GM20000 (cell line): ENCODE measurements at places on chromosomes 5 and 9.

- no peak for DNase-seq
Observed at GRCh38 chr5:73198833-73199592, 26.0 kb downstream of the TMEM174 start.

DNA sequence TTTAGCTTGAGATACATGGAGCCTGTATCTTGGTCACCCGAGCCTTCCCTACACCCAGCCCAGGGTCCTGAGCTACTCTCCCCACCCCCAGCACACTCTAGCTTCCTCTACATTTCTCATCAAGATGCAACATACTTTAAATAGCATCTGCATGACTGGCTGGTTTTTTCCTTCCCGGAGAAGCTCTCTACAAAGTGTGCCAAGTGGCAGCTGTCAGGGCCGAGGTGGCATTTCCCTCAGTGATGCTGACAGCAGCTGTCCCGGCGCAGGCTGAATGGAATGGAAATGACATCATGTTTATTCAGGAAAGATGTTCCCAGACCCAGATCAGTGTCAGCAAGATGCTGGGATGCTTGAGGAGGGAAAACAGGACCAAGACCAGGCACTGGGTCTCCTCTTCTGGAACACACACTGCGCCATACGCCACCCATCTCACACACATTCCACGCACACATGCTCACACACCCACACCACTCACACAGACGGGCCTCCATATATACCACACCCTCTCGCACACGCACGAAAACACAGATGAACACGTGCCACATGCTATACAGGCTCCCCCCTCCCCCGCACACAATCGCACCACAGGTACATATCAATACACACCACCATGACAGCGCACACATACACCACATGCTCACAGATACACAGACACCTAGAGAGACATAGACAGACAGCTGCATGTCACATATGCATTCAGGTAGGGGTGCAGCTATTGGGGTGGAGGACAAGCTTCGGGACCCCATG, 67.8 kb downstream of the LHX2 start:
- DNase-seq = no peak

DNA sequence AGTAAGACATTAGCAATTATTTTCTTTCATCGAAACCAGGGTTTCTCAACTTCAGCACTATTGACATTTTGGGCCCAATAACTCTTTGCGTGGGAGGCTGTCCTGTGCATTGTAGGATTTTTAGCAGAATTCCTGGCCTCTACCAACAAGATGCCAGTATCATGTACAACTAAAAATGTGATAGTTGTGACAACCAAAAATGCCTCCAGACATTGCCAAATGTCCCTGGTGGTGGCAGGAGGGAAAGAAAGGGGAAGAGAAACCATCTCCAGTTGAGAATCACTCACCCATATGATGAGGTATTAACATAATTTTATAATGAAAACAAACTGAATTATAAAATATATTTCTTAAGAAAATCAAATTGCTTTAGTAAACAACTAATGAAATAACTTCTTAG, 406.1 kb downstream of the RAB3C start:
- DNase-seq = no peak

- no peak for DNase-seq
Observed at GRCh38 chr5:125433457-125433856, 687.0 kb upstream of the ZNF608 start.

- DNase-seq = no peak
Observed at GRCh38 chr9:107170801-107171200, 112.3 kb upstream of the RAD23B start.

DNA sequence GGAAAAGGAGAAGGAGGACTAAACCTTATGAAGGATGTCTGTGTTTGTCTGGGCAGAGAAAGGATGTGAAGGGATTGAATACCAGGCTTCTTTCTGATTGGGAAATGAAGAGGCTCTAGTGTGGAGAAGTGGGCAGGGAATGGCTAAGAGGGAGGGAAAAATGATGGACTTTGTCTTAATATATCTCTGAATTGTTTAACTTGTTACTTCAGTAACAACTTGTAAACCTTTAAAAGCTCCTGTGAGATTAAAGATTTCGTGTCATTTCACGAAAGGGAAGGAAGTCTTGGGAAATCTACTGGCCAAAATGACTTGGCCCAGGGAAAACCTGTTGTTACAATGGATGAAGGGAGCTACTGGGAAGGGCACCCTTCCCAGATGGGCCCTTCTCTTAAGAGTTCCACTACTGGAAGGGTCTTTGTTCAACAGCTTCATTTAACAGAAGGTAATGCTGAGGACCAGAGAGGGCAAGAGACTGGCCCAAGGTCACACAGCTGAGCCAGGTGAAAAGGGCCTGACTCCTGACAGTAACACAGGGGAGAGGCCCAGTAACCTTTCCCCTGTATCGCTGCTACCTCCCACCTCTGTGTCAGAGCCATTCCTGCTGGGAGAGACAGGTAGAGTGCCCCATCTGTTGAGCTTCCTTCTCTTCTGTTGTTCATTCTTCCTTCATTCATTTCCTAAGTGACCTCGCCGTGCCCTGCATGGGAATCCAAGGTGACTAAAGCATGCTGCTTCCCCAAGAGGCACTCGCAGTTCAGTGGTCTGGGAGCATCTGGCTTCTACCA, 5.1 kb upstream of the TCOF1 start:
- no peak for DNase-seq

- no peak for DNase-seq
Observed at GRCh38 chr5:128436749-128437188, 101.3 kb downstream of the FBN2 start.

DNA sequence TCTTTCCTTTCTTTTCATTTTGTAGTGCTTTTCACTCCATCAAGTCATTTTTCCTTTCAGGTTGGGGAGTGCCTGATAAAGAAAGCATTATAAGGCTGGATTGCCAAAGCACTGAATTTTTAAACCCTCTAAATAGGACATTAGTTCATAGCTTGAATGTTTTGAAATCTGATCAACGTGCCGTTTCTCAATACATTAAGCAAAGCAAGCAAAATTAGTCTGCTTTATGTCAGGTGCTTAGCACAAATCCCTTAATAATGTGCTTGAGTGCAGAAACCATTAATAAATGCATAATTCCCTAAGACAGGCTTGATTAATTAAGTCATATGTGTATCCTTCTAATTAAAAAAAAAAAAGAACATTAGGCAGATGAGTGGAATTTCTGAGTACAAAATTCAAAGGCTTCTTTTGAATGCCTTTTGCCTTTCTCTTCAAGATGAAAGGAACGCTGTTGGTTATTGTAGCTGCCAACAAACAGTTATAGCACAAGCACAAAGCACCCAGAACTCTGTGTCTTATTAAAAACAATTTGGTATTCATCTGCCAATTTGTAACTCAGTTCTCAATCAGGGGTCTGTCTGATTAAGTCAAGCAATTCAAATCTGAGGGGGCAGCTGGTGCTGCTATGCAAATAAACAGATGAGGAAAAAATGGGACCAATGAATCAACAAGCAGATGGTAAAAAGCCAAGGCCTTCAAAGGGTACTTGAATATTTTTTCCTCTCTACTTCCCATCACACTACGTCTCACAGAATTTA, 233.7 kb downstream of the TLE1 start:
- DNase-seq = no peak

GRCh38 chr5:170269579-170269978, 28.0 kb downstream of the LCP2 start:
- no peak for DNase-seq

- DNase-seq = no peak
Observed at GRCh38 chr5:110105692-110106091, 416.0 kb downstream of the MAN2A1 start.

- DNase-seq = no peak
Observed at GRCh38 chr9:114861922-114862605, 56.2 kb upstream of the TNFSF15 start.

GRCh38 chr5:71836084-71836483, 117.0 kb downstream of the CARTPT start:
- no peak for DNase-seq

GRCh38 chr9:71796100-71796767, 27.9 kb upstream of the CEMIP2 start:
- DNase-seq = no peak

DNA sequence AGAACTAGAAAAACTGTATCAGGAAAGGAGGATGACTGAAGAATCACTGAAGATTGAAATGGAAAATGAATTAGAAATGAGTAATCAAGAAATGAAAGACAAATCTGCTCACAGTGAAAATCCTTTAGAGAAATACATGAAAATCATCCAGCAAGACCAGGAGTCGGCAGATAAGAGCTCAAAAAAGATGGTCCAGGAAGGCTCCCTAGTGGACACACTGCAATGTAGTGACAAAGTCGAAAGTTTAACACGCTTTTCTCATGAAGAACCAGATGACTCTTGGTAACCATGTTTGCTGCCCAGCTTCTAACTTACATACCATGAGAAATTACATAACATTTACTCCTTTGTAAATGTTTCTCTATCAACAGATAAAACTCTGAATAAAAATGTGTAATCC, 37.1 kb downstream of the CPLANE1 start:
- DNase-seq = no peak

DNA sequence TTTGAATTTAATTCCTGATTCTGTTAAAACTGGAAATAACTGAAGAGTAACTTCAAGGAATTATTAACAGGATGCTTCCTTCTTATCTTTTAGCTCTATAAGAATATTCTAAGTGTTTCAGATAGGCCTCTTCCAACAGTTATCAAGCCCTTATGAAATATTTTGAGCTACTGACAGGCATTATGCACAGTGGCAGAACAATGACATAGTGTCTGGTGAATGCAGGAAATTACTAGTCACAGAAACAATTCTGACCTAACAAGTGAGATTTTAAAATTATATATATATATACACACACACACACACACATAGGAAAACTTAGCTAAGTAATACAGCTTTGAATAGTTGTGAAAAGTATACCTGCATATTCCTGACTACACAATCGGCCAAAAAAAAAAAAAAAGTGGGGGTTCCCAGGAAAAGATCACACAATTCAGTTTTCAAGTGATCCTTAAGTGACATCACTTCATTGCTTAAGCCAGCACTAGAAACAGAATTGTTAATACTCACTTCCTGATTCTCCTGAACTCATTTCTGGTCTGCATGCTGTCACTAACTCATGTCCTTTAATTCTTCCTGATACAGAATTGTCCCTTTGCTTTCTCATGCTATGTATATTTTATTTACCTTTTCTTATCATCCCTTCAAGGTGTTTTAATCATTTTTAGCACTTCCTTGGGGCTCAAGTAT, 77.3 kb downstream of the SLC25A46 start:
- DNase-seq = no peak

DNA sequence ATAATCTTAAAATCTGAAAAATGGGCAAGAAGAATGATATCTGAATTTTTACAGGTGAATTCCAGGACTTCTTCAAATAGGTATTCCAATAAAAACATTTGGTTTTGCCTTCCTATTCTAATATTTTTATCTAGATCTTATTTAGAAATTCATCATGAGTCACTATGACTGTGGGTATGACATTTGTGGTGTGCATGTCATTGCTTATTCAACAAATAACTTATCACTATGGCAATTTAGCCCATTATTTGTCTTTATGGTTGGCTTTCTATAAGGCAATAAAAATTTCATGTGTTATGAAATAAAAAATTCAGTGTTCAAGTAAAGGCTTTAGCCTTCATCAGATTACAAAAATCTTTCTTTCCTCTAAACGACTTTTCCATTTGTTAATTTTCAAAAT, 1139.6 kb upstream of the NUDT12 start:
- no peak for DNase-seq

DNA sequence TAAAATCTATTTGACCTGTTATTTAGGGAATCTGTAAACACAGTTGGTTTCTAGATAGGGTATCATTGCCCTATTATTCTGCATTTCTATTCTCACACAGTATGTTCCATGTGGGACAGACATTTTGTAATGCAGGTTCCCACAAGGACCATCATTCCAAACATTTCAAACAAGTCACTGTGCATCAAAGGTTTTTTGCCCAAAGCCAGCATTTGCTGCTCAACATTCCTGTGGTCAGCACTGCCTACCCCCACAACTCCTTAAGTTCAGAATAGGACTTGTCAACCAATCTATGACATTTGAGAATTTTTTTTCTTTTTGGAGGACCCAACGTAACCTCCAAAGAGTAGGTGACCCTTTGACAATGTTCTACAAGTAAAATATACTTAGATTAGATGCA, 95.7 kb downstream of the LPAR1 start:
- no peak for DNase-seq

- peak; percentile 27 for DNase-seq
Observed at GRCh38 chr5:36875051-36875789, 1.3 kb upstream of the NIPBL start.

GRCh38 chr5:91315701-91316100, 67.4 kb downstream of the ARRDC3 start:
- no peak for DNase-seq

GRCh38 chr5:18433336-18433735, 799.1 kb downstream of the TAF11L14 start:
- no peak for DNase-seq

DNA sequence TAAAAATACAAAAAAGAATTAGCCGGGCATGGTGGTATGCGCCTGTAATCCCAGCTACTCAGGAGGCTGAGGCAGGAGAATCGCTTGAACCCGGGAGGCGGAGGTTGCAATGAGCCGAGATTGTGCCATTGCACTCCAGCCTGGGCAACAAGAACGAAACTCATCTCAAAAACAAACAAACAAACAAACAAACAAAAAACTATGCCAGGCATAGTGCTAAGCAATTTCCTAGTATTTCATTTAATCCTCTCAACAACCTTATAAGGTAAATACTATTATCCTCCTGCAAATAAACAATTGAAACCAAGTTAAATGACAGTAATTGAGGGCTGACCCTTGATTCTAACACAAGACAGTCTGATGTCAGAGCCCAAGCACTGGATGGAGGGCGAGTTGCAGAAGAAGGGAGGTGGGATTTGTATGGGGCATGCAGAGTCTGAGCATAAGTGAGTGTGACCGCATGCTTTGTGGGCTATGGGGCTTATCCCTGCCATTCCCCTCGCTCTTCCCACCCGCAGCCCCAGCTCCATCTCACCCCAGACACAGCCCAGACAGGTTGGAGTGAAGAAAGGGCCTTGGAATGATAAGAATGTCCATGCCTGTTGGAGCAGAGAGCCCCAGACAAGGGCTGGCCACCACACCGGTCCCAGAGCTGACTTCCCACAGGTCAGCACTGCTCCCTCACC, 24.3 kb upstream of the RPS14 start:
- no peak for DNase-seq

- DNase-seq = no peak
Observed at GRCh38 chr5:166784545-166785078, 1506.8 kb upstream of the WWC1 start.

DNA sequence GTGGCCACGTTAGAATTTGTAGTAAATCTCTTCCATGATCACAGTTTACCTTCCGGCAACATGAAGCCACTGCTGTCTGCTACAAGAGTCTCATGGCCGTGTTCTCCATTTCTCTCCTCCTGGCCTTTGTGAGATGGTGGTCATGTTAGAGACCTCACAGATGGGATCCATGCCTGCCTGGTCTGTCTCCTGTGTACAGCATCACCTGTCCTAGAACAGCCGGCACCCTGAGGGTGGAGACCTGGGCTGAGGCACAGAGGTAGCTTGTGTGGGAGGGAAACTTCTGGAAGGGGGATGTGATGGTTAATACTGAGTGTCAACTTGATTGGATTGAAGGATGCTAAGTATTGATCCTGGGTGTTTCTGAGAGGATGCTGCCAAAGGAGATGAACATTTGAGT, 3.1 kb upstream of the FCN2 start:
- DNase-seq = no peak

- DNase-seq = peak; percentile 63
Observed at GRCh38 chr5:149834246-149834855, 104.2 kb downstream of the PPARGC1B start.
